ENCODE measurements at places on chromosomes 12 and 14. TPM values are rescaled to one million over a fixed set of nuclear protein-coding genes. Genes with fewer than 3 reads are reported as not detected.

Gene SOAT2
- under 0.01 TPM for total RNA-seq

Gene STK38L
- 8.9 TPM for total RNA-seq

Gene NR1H4
- 0.34 TPM for total RNA-seq

Gene PTPRR
- total RNA-seq = not detected

Gene CMKLR1
- under 0.01 TPM for total RNA-seq
